Stimulated activated CD4-positive, alpha-beta T cell treated with anti-CD3 and anti-CD28 coated beads, TNF-alpha, amount 100 ng/mL, for 1 hour (primary cell): ENCODE measurements at places on chromosomes 7 and 10.

- no peak for DNase-seq
Observed at GRCh38 chr7:30799206-30799975, 28.2 kb downstream of the MINDY4 start.

DNA sequence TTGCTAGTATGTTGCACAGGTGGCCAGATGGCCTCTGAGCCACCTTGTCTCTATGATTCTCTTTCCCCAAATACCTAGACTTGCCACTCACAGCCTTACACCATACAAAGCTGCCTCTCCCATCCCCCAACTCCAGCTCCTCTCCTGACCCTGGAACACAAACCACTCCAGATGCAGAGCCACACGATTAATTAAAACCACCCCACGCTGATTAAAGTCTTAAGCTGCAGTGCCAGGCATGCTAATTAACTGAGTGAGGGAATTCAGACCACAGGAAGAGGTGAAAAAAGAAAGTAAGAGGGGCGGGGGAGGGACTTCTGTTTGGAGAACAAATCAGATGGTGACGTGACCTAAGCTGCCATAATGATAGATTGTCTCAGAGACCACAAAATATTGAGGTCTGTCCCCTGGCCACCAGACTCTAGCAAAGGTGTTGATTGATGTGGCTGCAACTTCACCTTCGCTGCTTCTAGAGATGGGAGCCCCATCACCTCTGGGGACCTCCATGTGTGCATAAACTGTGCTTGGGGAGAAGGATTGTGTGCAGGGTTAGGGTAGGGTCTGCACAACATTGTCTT is 331.3 kb downstream of the PLXNA4 start:
- no peak for DNase-seq

DNA sequence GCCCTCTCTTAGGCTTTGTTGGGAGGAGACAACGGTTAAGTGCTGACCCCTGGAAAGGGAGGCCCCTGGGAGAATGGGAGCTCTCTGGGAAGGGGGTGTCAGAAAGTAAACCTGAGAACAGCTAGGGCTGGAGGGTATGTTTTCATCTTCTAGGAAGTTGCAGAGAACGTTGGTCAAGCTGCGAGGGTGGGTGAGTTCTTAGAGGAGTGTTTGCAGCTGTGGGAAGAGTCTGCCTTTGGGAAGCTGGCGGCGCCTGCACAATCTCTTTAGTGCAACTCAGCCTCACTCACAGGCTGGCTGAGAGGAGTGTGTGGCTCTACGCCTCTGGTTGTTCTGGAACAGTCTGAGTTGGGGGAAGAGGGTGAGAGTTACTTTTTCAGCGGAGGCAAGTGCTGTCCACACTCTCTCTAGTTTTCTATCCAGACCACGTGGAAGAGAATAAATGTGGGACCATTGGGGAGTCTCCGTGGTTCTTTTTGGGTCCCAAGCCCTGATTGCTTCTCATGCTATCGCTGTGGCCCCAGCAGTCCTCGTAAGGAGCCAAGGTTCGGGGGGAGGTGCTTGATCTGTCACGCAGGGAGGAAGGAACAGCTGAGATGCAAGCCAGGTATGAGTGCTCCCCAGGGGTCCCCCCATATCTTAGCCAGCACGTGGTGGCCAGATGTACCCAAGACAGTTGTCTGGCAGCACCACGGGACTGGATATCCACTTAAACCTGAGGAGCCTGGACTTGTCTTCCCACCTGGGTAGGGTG is 237.2 kb downstream of the BUB3 start:
- DNase-seq: no peak

DNA sequence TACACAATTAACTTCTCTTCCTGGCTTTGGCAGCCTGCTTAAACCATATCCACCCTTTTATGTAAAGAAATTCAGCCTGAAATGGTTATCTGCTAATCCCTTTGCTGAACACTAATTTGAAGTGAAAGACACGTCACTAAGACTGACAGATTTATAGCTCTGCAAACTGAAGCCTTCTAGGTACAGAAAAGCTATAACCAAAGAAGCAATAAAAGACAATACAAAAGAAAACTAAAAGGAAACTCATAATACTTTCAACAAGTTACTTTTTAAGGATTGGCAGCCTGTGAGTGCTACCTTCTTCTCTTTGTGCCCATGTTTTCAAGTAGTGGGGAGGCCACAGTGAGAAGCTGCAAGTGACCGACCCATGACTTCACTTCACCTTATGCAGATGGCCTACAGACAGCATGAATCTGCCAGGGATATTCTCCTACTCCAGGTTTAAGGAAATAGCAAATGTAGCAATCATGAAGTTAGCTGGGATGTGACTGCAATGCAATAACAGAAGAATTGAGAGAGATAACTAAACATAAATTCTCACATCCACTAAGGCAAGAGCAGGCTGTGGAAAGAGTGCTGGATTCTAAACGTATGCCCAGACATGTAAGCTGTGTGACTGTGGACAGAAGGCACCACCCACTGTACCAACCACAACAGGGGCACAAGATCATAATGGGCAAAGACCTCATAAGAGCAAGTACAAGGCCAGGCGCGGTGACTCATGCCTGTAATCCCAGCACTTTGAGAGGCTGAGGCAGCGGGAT is 10.7 kb upstream of the SPOCK2 start:
- DNase-seq: no peak

GRCh38 chr7:96321658-96322372 is at the start of gene SLC25A13:
Gene SLC25A13 (minus strand): TSS chr7:96322098. CDS start chr7:96321956, 142 bp downstream.
- no peak for DNase-seq

DNA sequence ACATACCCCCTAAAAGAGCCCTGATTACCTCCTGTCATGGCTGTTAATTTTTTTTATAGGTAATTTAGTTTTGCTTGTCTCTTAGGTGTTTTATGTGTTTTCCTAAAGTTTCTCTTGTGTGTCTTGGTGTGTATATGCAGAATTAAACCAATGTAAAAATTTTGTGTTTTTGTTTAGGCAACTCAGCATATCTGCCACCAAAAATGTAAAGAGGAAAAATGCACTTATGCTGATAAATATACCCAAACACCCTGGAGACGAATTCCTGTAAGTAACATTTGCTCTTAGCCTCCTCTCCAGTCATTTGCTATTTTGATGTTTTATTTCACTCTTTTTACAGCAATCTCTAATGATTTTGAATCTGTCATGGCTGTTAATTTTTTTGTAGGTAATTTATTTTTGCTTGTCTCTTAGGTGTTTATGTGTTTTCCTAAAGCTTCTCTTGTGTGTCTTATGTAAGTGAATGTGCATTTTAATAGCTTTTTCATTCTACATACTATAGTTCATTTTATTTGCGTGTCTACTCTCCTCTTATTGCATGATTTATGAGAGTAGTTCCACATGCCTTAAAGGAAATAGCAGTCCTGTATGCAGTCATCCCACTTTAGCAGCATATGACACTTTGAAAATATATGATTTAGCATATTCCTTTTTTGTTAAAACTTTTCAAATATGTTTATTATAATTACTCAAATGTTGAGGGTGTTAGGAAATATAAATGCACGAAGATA is 149.2 kb downstream of the CCSER2 start:
- no peak for DNase-seq

DNA sequence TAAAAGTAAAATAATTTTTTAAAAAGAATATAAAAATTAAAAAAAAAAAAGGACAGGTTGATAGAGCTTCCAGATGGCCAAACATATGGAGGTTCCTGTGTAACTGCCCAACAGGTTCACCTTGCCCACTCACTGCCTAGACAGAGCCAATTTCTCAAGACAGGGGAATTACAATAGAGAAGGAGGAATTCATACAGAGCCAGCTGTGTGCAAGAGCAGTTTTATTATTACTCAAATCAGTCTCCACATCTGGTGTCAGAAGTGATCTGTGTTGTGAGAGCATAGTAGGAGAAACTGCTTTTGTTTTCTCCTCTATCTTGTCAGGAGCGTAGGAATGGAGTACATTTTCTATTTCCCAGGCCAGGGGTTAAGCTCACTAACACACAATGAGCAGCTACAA is 31.0 kb downstream of the C7orf33 start:
- DNase-seq: no peak

- DNase-seq: no peak
Observed at GRCh38 chr7:69959789-69960499, 361.7 kb downstream of the AUTS2 start.

DNA sequence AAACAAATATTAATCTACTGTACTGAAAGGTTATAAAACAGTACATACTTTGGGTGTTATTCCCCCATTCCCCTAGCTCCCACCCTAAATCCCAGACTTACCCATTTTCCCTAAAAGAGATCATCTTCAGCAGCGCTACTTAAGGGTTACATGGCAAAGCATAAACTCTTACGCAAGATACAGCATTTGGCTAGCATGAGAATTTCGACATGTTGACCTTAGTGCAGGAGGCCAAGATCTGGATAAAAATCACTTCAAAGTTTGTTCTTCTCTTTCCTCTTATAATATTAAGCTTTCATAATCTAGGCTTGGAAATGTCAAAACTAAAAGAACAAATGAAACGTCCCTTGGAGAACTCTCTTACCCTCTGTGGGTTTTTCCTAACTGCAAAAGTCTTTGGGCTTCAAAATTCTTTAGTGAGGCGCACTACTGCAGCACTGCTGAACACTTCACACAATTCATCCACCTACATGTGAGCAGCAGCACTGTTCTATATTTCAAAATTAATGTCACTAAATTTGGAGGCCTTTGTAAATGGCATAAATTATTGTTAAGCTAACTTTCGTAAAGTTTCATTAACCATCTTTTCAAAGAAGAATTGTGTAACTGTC is 59.5 kb upstream of the PDLIM1 start:
- DNase-seq: no peak

DNA sequence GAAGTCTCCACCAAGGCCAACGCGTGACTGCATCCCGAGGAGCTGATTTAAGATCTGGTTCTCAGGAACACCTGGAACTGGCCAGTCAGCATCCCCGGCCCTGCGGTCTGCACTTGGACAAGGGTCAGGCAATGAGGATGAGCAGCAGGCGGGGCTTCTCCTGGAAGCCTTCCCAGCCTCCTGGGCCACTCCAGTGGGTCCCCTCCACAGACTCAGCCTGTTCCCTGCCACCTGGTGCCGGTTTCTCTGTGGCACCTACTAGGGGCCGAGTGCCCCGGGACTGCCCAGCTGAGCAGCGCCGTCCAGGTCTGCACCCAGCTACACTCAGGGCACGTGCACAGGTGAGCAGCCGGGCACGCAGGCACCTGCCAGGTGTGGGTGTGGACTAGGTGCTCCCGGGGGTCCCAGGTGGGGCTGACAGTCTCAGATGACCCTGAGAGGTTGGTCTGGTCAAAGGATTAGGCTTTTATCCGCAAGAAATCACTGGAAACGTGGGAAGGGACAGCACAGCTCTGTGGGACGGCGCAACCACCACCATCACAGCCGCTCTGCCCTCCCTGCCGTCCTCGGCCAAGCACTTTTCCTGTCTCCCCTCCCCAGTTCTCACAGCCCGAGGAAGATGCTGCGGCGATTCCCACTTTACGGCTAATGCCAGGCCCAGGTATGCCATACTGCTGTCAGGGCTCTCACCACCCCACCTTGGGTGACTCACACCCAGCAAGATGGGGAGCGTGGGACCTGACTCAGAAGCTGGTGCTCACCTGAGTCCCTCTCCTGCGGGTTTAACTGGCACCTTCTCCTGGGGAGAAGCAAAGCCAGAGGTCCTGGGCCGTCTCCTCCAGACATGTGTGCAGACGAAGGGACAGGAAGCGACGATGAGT is 166.0 kb downstream of the RNF216 start:
- DNase-seq: no peak

- no peak for DNase-seq
Observed at GRCh38 chr7:25455683-25456251, 227.5 kb upstream of the NPVF start.

DNA sequence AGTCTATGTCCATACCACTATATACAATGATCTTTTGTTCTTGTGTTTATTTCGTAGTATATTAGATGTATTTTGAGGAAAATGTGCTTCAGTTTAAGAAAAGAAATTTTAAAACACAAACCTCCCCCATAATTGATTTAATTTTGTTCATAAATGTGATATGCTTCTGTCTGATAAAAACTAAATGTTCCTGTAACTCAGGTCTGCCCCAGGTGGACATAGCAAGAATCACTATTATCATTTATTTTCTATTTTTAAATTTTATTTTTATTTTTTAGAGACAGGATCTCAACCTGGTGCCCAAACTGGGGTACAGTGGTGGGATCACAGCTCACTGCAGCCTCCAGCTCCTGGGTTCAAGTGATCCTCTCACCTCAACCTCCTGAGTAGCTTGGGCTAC is 43.2 kb downstream of the BEND7 start:
- DNase-seq: no peak

DNA sequence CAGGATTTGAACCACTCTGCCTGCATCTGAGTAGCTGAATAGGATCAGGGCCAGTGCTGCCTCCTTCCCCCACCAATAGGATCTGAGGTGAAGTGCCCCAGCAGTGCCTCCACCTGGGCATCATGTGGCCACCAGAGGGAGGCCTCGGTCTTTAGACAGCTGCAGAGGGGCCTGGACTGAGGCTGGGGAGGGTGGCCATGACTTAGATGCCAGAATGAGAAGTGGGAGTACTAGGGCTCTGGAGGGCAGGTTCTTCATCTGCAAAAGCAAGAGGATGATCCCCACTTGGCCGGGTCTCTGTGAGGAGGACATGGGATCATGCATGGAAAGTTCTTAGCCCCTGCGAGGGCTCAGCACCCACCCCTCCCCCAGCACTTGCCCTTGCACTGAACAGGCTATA is 56.9 kb downstream of the NEUROG3 start:
- DNase-seq: no peak

- no peak for DNase-seq
Observed at GRCh38 chr7:26504411-26505120, 212.9 kb downstream of the SNX10 start.

DNA sequence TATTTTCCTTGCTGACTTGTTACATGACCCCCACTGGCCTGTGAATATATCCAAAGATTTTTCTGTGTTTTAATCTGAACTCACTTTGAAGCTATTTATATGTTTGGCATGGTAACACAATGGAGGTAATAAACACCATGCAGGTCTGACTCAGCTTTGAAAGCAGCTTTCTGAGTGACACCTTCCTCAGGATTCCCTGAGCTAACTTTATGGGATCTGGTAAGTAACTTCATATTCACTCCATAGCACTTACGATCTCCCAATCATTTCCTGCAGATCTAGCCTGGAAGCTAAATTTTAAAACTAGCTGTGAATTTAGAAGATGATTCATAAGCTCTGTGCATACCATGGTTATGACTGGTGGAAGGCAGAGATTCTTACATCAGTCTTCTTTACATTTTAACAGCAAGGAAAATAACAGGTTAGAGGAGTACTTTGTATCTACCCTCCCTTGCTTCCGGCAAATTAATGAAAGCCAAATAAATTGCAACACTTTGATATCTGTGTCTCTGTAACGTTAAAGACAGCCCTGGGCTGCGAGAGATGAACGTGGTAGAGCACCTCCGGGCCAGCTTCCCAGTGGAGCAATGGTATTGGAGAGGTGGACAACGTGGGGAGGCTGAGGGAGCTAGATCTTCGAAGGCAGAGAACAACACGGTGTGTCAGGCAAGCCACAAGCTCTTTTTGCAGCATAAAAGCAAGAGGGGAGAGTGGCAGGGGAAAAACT is 170.2 kb upstream of the KLF14 start:
- DNase-seq: no peak

- no peak for DNase-seq
Observed at GRCh38 chr7:94561841-94562514, 52.4 kb downstream of the CASD1 start.

DNA sequence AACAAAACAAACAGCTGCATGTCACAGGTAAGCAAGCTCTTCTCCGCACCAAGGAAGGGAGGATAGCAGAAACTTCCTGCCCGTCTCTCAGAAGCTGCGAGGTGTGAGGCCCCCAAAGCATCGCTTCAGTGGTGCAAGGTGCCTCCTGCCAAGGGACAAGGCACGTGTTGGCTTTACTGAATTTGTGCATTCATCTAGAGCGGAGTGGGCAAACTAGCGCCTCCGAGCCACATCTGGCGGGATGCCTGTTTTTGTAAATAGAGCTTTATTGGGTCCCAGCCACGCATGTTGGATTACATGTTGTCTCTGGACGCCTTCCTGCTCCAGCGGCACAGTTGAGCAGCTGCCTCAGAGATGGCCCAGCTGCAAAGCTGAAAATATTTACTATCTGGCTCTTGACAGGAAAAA is 27.7 kb downstream of the PHYH start:
- no peak for DNase-seq
